Choroid plexus epithelial cell (primary cell): ENCODE measurements at places on chromosomes 5 and 9.

DNA sequence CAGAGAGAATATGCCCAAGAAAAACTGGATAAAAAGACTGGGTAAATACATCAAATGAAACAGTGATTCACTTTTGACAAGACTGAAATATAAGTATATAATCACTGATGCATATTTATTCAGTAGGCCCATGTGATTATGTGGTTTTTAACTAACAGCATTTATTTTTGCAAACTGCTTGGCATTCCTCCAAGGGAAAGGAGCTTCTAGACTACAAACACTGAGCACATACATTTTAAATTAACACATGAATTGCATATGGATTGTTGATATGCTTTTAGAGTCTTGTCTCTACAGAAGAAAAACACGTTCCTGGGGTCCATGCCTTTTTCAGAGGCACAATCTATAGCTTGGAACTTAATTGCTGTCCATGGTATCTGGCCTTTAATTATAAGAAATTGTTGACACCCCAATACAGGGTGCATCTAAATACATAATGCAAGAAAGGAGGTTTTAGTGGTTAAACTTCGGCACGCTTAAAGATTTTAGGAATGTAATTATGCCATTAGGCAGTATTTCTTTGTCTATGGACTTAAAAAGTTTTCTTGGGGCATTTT, 6.9 kb upstream of the MEIKIN start:
- DNase-seq = peak; percentile 43

GRCh38 chr9:92384375-92384774, 20.0 kb downstream of the OGN start:
- DNase-seq = peak; percentile 41

- DNase-seq = no peak
Measured at GRCh38 chr5:170361616-170362015, 27.6 kb downstream of the KCNMB1 start.

- DNase-seq = no peak
Measured at GRCh38 chr9:133202145-133202513, 6.9 kb downstream of the OBP2B start.

DNA sequence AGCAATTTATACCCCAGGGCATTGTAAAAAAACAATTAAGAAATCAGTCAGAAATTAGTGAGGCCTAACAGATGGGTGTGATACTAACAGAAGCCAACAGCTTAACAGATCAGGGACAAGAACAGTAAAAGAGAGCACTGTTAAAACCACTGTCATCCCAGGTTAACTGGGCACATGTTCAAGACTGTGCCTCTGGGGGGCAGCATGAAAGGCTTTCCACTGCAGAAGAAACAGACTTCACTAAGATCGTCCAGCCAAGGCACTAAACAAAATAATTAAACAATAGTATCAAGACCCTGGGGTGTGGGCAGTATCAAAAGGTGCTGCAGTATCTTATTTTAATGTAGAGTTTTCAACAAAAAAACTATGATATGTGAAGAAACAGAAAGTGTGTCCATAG, 43.5 kb downstream of the FBN2 start:
- peak; percentile 30 for DNase-seq

- no peak for DNase-seq
Measured at GRCh38 chr5:45796959-45797553, 100.9 kb upstream of the HCN1 start.

GRCh38 chr9:134053941-134054761, 13.7 kb downstream of the BRD3 start:
- DNase-seq = no peak

GRCh38 chr5:141493500-141494422, 4.9 kb downstream of the PCDHGC5 start:
- peak; percentile 19 for DNase-seq

DNA sequence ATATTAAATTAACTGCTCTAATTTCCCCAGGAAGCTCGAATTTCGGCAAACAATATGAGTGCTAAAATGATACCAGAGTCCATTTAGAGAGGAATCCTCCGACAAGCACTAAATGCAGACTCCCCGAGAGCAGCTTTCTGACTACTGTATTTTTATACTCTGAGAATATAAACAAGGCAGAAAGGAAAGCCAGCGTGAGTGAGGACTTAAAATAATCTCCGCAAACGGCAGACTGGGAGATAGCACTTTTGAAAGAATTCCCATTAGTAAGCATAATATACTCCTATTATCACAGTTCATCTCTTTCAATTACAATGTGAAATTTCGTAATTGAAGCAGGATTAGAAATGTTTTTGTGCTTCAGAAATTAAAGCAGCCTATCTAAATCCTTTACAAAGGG, 269.4 kb upstream of the PANK3 start:
- DNase-seq = no peak
